ENCODE measurements at places on chromosomes 7 and 10.

- DNase-seq: peak; percentile 17
Observed at GRCh38 chr7:112946350-112946749, 140.3 kb downstream of the GPR85 start.

DNA sequence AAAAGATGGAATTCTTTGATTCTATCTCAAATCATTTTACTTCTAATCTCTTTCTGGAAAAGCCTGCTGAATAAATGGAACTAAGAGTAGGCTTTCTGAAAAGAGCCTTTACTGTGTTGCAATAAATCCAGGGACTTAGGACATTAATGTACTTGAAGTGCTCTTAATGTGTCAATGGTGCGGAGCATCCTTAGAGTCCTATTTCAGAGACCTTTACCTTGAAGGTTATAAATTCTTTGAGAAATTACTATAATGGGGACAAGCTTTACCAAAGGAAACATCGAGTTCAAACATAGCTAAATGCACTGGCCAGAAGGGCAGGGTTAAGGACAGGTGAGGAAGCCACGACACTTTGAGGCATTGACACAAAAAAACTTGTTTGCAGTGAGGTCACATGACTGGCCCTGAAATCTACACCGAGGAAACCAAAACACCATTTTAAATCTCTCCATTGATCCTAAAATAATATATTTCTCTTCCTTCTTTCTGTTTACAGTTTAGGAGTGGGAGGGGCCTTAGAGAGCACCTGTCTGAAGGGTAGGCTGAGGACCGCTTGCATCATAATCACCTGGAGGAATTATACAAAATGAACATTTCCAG is 48.1 kb upstream of the EXOC6 start:
- no peak for DNase-seq

DNA sequence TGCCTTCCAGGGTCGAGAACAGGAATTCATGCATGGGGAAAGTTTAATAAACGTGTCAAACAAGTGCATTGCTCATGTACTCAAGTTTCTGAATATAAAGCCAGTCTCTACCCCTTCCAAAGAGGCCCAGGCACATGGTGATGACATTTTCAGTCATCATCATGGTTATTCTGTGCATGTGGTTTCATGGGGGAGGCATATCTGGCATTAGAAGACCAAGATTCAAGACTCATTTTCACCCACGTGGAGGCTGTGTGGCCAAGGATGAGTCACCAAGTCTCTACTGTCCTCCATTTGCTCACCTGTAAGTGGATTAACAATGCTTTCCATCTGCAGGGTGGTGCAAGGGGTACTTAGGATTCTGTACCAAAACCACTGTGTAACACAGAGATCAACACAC is 34.0 kb upstream of the CNPY1 start:
- no peak for DNase-seq

- DNase-seq: no peak
Observed at GRCh38 chr10:11183015-11183414, 165.3 kb downstream of the CELF2 start.

- no peak for DNase-seq
Observed at GRCh38 chr10:35927990-35928488, 285.9 kb upstream of the FZD8 start.

- no peak for DNase-seq
Observed at GRCh38 chr7:3179456-3179855, 121.6 kb upstream of the SDK1 start.

GRCh38 chr7:42234736-42235135 is 2.3 kb downstream of the GLI3 start:
- no peak for DNase-seq

- DNase-seq: no peak
Observed at GRCh38 chr10:48763403-48763965, 78.8 kb downstream of the WDFY4 start.

- no peak for DNase-seq
Observed at GRCh38 chr7:77354914-77355313, 61.2 kb downstream of the GSAP start.

DNA sequence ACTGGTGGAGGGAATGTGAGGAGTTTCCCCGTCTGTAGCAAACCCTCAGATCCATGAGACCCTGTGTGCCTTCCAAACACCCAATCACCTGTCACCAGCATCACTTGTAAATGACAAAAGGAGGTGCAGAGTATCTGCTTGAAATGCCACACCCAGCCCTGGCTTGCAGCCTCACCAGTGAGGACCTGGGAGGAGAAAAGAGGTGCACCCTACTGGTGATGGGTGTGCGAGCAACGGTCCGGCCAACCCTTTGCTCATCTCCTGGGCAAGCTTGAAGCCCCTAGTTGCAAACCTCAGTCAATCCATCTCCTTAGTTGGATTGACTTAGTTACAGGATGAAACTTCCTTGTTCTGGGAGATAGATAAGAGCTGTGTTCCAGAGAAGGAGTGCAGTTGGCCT is 62.4 kb upstream of the WAPL start:
- no peak for DNase-seq

GRCh38 chr7:141441837-141442627 is 109.2 kb upstream of the AGK start:
- no peak for DNase-seq

DNA sequence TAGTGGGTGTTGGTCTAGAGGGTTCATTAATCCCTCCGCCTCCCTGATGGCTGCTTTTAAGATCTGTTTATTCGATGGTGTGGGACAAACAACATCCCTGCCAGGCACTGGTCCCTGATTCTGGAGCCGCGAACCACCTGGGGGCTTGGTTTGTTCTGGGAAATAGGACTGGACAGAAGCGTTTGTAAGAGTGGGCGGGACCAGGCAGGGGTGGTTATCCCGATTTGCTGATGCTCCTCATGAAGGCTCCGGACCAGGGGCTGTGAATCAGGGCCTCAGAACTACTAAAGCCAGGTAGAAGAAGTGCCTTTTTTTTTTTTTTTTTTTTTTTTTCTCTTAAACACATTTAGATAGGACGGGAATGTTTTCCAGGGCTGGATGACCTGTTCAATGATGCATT is 273.4 kb downstream of the WDR37 start:
- DNase-seq: no peak

DNA sequence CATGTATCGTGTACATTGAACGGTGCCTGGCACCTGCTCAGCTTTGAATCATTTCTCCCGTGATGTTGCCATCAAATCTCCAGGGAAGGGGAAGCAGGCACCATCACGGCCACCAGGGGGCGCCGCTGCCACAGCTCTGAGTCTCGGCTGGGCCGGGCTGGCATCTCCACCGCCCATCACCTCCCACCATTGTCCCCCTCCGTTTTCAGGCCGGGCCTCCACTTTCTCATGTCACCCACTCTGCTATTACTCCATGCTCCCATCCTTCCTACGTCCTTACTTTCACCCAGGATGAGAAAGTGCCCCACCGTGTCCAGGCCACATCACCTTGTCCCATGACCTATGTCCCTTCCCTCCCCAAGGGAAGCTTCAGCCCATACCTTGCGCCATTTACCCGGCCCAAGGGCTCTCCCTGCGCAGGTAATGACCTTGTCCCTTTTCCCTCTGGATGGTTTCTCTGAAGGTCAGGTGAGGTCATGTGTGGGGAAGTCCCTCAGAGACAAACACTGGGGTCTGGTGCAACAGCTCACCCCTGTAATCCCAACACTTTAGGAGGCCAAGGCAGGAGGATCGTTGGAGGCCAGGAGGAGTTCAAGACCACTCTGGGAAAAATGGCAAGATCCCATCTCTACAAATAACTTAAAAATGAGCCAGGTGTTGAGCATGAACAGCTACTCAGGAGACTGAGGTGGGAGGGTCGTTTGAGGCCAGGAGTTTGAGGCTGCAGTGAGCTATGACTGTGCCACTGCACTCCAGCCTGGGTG is 31.8 kb upstream of the OCM2 start:
- DNase-seq: peak; percentile 48

GRCh38 chr7:7156663-7157062 is 25.7 kb upstream of the C1GALT1 start:
- no peak for DNase-seq

DNA sequence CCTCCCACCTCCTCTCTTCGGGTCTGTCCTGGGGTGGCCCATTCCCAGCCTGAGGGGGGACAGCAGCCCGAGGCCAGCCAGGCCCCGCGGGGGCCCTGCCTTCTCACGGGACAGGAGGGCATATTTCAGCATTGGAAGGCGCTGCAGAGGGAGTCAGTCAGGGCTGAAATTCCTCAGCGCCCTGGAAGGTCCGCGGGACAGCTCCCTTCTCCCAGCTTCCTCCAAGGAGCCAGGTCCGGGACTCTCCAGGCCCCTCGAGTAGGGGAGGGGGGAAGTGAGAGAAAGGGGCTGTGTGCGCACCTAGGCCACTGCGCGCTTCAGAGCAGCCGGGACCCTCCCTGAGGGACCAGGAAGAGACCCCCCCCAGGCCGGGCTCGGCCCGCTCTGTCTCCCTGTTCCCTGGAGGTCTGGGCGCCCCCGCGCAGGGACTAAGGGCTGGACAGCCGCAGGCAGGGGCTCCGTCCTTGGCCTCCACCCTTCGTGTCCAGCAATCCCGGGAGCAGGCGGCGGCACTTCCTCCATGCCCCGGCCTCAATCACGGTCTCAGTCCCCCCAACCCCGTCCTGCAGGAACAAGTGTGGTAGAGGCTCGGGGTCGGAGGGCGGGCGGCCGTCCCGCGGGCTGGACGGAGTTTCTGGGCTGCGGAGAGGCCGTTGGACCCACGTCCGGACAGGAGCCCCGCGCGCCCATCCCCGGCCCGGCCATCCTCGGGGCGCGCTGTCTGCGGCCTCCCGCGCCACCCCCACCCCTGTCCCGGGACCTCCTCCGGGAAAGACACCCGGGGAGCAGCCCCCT is 6.0 kb upstream of the ELFN1 start:
- DNase-seq: no peak
